IMR-90 (cell line): ENCODE measurements at places on chromosomes 4 and X. TPM values are rescaled to one million over a fixed set of nuclear protein-coding genes. Genes with fewer than 3 reads are reported as not detected.

Gene KLKB1
- total RNA-seq, result under 0.01 TPM in 1 of 2 replicates, not detected in the other

Gene RTL5
- 0.56 and 0.90 TPM in 2 replicates for total RNA-seq

Gene WDR44
- total RNA-seq, result 11.8 and 18.9 TPM in 2 replicates

GRCh38 chrX:153765138-153766079 lies 1.4 kb downstream of the PLXNB3 start:
- peak overlapping the region; percentile 56 for H3K4me3 ChIP-seq
- H3K36me3 ChIP-seq, result no peaks in the 10 kb centered on the region; the same call in 1 of the 2 replicates
- peak overlapping the region; percentile 94 for H3K27ac ChIP-seq
- peaks cover 17% of the 10 kb centered on the region for H3K4me1 ChIP-seq
- no peaks in the 10 kb centered on the region for H3K27me3 ChIP-seq
- peak; percentile 5 for DNase-seq

Gene CXCL10
- total RNA-seq, result 0.18 and 0.28 TPM in 2 replicates

GRCh38 chr4:166481055-166481454 lies 608.0 kb downstream of the TLL1 start:
- no peak overlapping the region for H3K4me3 ChIP-seq
- H3K36me3 ChIP-seq, result no peaks in the 10 kb centered on the region
- DNase-seq, result no peak
- no peaks in the 10 kb centered on the region for H3K27me3 ChIP-seq
- no peaks in the 10 kb centered on the region for H3K4me1 ChIP-seq
- no peak overlapping the region for H3K27ac ChIP-seq

DNA sequence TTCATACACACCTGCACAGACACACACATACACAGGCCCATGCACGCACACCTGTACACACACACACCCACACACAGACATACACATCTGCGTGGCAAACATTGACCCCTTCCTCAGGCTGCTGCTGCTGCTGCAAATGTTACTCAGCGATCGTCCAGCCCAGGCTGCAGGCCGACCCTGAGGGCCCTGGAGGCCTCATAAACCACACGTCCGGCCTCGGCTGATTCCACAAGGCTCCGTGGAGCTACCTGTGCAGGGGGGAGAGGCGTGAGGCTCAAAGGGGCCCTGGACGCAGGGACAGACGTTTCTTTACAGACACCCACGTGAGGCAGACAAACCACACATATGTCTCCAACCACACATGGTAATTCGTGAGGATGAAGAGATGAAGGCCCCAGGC lies 53.9 kb upstream of the PPP2R3B start:
- no peak overlapping the region for H3K27ac ChIP-seq
- H3K4me3 ChIP-seq, result no peak overlapping the region
- no peaks in the 10 kb centered on the region for H3K36me3 ChIP-seq
- no peak for DNase-seq
- H3K27me3 ChIP-seq, result peaks cover 4% of the 10 kb centered on the region

Gene SAT1
- total RNA-seq, result 55.9 and 112 TPM in 2 replicates

DNA sequence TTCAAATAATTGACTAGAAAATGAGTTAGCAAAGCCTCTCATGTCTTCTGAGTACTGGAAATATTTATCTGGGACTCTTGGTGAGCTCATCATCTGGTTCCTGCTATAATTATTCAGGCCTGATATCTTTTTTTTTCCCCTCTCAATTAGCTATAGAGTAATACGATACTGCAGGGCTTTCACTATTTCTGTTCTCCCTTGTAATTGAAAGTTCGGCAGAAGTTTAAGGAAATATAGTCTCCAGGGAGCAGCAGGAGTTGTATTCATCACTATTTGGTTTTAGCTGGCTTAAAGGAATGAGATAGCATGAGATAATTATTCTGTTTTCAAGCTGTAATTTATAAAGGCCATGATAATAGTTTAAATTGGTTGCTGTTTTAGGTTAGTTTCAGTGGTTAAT lies 378.6 kb upstream of the EPHA5 start:
- H3K27ac ChIP-seq, result no peak overlapping the region
- H3K4me3 ChIP-seq, result no peak overlapping the region
- no peaks in the 10 kb centered on the region for H3K36me3 ChIP-seq
- no peaks in the 10 kb centered on the region for H3K27me3 ChIP-seq

Gene MSX1
- total RNA-seq, result 1.1 TPM in 2 replicates

DNA sequence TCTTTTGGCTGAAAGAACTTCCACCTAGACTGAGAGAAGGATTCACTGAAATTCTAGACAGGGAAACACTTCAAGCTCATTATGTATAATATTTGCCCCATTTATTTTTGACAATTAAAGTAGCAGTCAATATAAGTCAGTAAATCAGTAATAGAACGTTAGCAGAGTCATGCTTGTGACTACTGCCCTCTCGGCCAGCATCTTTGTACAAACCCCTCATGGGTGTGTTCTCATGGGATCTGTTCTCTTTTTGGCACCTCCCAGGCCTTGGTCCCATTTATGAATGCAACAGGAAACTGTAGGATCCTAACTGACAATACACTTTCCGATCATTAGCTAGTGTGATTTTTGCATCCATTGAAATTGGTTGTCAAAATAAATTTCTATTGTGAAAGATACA lies 2.9 kb downstream of the MSL3 start:
- H3K27ac ChIP-seq, result no peak overlapping the region
- no peaks in the 10 kb centered on the region for H3K4me1 ChIP-seq
- H3K4me3 ChIP-seq, result no peak overlapping the region
- DNase-seq, result no peak

- DNase-seq, result no peak
- H3K4me3 ChIP-seq, result no peak overlapping the region
- H3K36me3 ChIP-seq, result no peaks in the 10 kb centered on the region
- peaks cover 19% of the 10 kb centered on the region for H3K27me3 ChIP-seq
- H3K4me1 ChIP-seq, result no peaks in the 10 kb centered on the region
Measured at GRCh38 chr4:163330916-163331628, 1.3 kb downstream of the NPY1R start.

Gene SORCS2
- total RNA-seq, result 0.28 and 0.36 TPM in 2 replicates

DNA sequence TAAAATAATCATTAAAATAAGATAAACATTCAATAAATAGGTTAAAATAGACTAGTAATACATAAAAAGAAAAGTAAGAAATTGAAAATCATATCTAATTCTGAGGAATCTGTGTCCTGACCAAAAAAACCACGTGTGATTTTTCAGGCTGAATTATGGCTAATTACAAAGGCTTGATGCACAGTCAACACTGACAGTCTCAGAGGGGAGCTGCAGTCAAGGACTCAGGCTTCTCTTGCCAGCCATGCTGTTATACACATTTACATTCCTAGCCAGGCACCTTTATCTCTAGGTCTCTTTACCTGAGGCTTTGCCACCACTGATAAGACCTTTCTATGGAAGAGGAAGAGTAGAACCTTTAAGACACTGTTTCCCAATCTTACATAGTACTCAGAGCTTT lies 1737.7 kb upstream of the PCDH10 start:
- H3K27me3 ChIP-seq, result no peaks in the 10 kb centered on the region
- H3K27ac ChIP-seq, result no peak overlapping the region
- DNase-seq, result no peak
- no peak overlapping the region for H3K4me3 ChIP-seq
- H3K4me1 ChIP-seq, result no peaks in the 10 kb centered on the region
- no peaks in the 10 kb centered on the region for H3K36me3 ChIP-seq

- no peak overlapping the region for H3K27ac ChIP-seq
- H3K4me3 ChIP-seq, result no peak overlapping the region
- H3K36me3 ChIP-seq, result no peaks in the 10 kb centered on the region
- no peak for DNase-seq
- H3K27me3 ChIP-seq, result no peaks in the 10 kb centered on the region; the same call in 1 of the 2 replicates
Measured at GRCh38 chrX:17803449-17803848, 57.6 kb downstream of the RAI2 start.

Gene SLC4A4
- total RNA-seq, result 16.8 and 23.9 TPM in 2 replicates

GRCh38 chrX:111040377-111041017 lies 55.5 kb upstream of the PAK3 start:
- peaks cover 3% of the 10 kb centered on the region for H3K27me3 ChIP-seq
- DNase-seq, result peak; percentile 36
- no peaks in the 10 kb centered on the region for H3K36me3 ChIP-seq
- H3K4me3 ChIP-seq, result no peak overlapping the region
- H3K4me1 ChIP-seq, result peaks cover 1% of the 10 kb centered on the region; the same call in 1 of the 2 replicates

Gene PWWP3B
- not detected in 2 replicates for total RNA-seq

Gene PLAC1
- total RNA-seq, result 0.28 and 0.36 TPM in 2 replicates

Gene CCNA2
- 54.3 and 59.7 TPM in 2 replicates for total RNA-seq

GRCh38 chr4:169385376-169385775 lies 114.6 kb upstream of the SH3RF1 start:
- H3K27ac ChIP-seq, result peak overlapping the region; percentile 19
- DNase-seq, result peak; percentile 87
- no peak overlapping the region for H3K4me3 ChIP-seq
- H3K27me3 ChIP-seq, result no peaks in the 10 kb centered on the region

DNA sequence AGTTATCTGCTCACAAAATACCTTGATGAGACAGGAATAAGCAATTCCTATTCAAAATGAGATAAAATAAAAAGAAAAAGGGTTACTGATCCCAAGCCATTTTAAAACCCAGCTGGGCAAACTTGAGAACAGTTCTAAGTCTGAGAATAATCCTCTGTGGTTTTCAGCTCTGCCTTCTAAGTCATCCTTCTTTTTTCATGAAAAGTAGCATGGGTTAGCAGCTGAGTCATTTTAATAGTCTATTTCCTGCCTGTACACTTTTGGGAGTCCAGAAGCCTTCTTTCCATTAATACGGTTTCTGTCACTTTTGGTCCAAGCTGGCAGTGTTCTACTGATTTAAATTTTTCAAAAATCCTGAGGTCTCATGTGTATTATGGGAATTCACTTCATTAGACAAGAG lies 374.3 kb downstream of the IQCM start:
- peak; percentile 16 for DNase-seq
- H3K4me3 ChIP-seq, result no peak overlapping the region
- no peaks in the 10 kb centered on the region for H3K36me3 ChIP-seq
- H3K27ac ChIP-seq, result no peak overlapping the region

DNA sequence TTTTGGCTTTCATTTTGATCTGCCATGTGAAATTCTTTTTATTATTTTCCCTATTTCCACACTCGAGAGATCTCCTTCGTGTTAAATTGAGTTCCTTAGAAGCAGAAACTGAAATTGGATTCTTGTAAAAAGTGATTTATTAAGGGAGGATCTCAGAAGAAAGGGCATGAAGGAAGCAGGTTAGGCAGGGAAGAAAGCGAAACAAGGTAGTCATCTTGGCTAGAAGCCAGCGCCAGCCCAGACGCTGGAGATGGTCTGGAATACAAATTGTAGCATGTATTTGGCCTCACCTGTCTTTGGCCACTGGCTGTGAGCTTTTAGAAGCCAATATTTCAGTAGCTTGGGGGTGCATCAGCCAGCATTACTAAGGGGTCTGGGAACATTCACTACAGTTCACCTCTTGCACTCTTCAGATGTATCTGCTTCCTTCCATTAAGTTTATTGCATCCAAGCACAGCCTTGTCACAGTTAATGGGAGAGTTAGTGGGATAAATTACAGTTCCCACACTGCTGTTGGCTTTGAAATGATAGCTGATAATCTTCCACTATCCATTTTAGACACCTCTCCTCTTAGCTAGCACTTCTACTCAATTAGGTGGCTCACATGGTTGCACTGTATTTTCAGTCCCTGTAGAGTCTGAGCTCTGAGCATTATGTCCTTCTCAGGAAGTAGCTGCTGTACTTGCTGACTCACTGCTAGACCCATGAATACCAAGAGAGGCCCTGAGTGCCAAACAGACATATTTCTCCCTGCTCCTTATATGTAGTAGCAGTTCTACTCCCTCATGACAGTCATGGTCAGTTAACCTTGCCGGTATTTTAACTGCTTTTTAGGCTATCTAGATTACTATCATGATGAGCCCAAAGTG lies 14.6 kb downstream of the GRXCR1 start:
- no peak for DNase-seq
- H3K27ac ChIP-seq, result no peak overlapping the region
- H3K4me3 ChIP-seq, result no peak overlapping the region
- no peaks in the 10 kb centered on the region for H3K27me3 ChIP-seq
- no peaks in the 10 kb centered on the region for H3K36me3 ChIP-seq
- H3K4me1 ChIP-seq, result no peaks in the 10 kb centered on the region

DNA sequence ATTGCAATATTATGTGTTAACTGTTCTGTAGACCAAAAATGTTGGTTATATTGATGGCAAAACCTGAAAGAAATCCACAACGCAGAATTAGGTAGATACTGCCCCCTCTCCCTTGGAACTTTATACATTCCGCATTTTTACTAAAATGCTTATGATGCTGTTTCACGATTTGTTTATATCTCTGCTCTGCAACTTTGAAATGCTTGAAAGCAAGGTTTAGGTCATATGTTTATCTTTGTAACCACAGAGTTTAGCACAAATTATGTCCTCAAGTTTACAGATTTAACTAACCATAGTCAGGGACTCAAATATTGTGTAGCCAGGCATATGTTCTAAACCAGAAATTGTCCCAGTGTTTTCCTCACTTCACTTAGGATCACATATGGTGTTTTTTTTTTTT lies 66.1 kb upstream of the H2AZ1 start:
- H3K27me3 ChIP-seq, result no peaks in the 10 kb centered on the region
- H3K4me1 ChIP-seq, result peaks cover 9% of the 10 kb centered on the region
- DNase-seq, result peak; percentile 90
- peak overlapping the region; percentile 83; the same call in 1 of the 2 replicates for H3K27ac ChIP-seq

Gene CLNK
- not detected in 2 replicates for total RNA-seq

GRCh38 chr4:40149960-40150385 lies 46.9 kb upstream of the RHOH start:
- H3K4me3 ChIP-seq, result no peak overlapping the region
- H3K27ac ChIP-seq, result no peak overlapping the region
- H3K27me3 ChIP-seq, result no peaks in the 10 kb centered on the region

Gene BRS3
- total RNA-seq, result not detected in 2 replicates

Gene SLC25A43
- 12.2 and 12.5 TPM in 2 replicates for total RNA-seq

DNA sequence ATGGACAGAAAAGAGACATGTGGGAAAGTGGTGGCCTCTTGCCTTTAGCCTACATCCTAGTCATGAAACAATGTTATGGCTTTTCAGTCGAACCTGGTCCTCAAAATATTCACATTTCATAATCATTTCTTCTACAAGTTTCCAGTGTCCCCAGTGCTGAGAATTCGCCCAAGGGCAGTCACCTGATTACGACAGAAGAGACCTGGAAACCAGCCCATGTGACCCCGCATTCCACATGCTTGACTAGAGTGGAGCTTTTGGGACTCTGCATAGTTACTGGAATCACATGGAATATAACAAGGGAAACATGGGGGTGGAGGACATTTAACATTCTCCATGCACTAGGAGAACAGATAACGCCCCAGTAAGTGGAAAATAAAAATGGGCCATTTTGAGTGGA lies 100.1 kb downstream of the PPARGC1A start:
- no peaks in the 10 kb centered on the region for H3K27me3 ChIP-seq
- DNase-seq, result peak; percentile 79
- H3K36me3 ChIP-seq, result no peaks in the 10 kb centered on the region
- H3K4me3 ChIP-seq, result no peak overlapping the region
- no peaks in the 10 kb centered on the region; the same call in 1 of the 2 replicates for H3K4me1 ChIP-seq

Gene GUCY2F
- total RNA-seq, result not detected in 2 replicates

GRCh38 chrX:21438792-21439191 lies 64.6 kb downstream of the CNKSR2 start:
- no peaks in the 10 kb centered on the region for H3K4me1 ChIP-seq
- no peak for DNase-seq
- H3K36me3 ChIP-seq, result no peaks in the 10 kb centered on the region
- H3K4me3 ChIP-seq, result no peak overlapping the region

GRCh38 chrX:16882169-16882568 lies 12.0 kb upstream of the RBBP7 start:
- H3K36me3 ChIP-seq, result no peaks in the 10 kb centered on the region
- peak; percentile 25 for DNase-seq
- 0 out of 2 replicates have a peak, but pooled peaks cover 2% of the 10 kb centered on the region for H3K4me1 ChIP-seq
- no peak overlapping the region for H3K27ac ChIP-seq
- H3K4me3 ChIP-seq, result no peak overlapping the region
- H3K27me3 ChIP-seq, result peaks cover 14% of the 10 kb centered on the region
